ENCODE measurements at places on chromosomes 13 and 19.

- no peak for DNase-seq
These were observed 150.0 kb downstream of the KLF12 start for GRCh38 chr13:73984201-73984600.

DNA sequence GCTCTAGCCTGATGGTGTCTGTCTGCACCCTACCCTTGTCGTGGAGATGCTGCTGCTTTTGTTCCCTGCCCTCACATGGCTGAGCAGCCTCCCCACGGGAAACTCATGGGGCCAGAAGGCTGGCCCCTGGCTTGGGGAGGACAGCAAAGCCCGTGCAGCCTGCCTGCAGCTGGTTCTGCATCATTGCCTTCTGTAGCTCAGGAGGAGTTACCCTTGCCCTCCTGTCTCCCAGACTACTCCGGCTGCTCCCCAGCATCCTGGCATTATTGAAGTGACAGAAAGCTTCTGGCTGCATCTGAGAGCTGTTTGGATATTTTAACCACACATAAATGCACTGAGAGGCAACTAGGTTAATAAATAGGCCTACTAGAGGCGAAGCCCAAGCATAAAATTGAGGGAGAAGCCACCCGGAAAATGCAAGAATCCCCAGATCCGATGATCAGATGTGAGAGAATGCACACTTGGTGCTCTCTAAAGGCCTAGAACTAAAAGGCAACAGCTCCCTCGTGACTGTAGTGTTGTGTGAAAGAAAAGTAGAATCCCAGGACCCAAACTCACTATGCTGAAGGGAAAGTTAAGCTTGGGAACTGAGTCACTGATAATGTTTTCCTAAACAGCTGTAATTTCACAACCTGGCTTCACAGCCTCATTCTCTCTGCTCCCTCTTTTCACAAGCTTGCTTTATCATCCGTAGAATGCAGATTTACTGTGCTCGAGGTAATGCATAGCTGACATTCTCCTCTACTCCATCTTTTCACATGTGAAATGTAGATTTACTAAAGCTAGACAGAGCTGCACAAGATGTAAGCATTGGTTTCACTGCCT lies 110.8 kb downstream of the TNFRSF19 start:
- no peak for DNase-seq

DNA sequence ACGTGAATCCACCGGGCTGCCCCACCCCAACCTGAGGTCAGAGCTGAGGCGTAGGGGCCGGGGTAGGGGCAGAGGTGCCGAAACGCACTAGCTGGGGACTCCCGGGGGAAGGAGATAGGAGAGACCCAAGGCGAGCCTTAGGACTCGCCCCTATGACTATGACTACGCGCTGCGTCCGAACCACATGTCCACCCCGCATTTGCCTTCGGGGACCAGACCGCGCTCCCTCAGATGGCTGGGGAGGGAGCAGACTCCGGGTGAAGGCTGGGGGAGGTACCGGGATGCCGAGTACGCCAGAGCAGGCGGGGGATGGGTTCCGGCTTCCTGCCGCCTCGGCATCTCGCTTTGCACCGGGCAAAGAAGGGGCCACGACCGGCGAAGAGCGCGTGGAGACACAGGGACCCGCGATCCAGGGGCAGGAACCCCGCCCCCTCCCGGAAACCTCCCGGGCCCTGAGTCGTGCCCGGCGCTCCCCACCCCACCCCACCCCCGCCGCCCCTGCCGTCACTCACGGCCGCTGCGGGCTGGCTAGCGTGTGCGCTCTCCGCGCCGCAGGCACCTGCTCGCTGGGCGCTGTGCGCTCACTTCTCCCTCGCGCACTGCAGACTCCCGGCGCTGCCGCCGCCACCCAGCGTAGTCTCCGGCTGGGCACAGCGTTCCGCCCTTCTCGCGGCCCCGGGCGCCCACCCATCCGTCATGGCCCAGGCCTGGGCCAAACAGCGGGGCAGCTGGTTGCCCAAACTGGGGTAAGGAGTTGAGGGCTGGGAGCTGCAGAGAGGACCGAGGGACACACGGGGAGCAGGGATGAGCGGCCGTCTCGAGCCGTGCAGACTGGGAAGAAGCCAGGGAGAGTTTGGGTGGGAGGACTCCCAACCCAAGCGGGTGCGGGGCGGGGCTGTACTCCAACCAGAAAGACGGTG lies 622 bp upstream of the VSTM2B start:
- DNase-seq: no peak

DNA sequence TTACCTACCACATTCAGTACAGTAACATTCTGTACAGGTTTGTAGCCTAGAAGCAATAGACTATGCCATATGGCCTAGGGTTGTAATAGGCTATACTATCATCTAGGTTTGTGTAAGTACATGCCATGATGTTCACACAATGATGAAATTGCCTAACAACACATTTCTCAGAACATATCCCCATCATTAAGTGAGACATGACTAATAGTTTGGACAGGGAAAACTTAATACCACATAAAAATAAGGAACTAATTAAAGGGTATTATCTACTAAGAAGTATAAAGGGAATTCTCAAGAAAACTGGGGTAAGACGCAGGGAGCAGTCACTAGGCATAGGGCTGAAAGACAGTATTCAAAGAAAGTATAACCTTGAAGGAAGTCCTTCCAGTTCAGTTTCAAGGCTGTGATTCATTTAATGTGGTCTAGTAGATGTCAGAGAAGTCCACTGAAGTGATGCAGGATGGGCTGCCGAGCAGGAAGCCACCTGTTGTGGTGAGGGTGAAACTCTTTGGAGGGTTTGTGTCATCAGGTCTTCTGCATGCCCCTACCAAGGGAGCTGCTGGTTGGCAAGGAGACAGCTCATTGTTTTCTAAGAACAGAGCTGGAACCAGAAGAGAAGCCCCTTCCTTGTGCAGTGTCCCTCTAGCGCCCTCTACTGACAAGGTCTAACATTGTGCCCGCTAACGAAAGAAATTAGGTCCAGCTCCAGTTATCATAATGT lies 122.9 kb downstream of the OLFM4 start:
- DNase-seq: no peak

GRCh38 chr19:46616631-46617322 lies 8.1 kb downstream of the PTGIR start:
- no peak for DNase-seq

- DNase-seq: no peak
These were observed 4.6 kb downstream of the SMARCA4 start for GRCh38 chr19:10965398-10965797.

- DNase-seq: no peak
These were observed 317.9 kb downstream of the MTUS2 start for GRCh38 chr13:29137995-29138394.

- DNase-seq: no peak
These were observed 1898.9 kb downstream of the OLFM4 start for GRCh38 chr13:54927538-54927937.

DNA sequence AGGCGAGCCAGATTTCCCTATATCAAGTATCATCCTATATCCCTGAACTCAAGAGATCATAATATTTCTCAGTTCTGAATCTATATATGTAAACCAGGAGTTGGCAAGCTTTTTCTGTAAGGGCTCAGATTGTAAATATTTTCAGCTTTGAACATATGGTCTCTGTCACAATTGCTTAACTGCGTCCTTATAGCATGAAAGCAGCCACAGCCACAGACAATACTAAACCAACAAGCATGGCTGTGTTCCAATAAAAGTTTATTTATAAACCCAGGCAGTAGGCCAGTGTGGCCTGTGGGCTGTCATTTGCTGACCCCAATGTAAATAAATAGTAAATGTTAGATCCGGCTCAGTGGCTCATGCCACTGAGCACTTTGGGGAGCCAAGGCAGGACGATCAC lies 12.2 kb upstream of the MYH14 start:
- no peak for DNase-seq

DNA sequence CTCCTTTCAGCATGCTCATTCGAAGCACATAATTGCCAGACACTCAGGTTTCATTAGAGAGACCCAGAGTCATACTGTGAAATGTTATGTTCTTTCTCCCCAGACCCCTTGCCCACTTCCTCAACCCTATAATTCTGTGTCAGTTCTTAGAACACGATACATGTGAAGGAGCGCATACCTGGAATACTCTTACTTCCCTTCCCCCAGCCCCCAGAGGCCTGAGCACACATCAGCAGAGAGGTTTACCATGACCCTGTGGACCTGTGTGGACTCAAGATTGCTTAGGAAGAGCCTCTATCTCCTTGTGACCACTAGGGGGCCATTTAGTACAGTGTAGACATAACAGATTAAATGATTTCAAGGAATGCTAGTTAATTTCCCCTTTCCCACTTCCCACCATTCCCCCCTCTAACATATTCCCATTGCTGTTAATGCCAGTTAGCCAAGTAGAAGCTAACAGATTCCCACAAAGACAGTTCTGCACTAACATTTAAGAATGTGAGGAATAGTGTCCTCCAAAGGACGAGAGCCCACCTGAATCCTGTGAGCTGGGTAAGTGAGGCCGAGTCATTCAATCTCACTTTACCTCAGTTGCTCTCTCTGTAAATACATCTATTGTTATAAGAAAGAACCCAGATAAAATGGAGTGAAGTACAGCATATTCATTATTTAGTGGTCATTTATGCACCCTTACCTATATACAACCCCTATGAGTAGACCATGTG lies 154.2 kb upstream of the MAB21L1 start:
- DNase-seq: no peak

All from stimulated activated CD8-positive, alpha-beta memory T cell treated with anti-CD3 and anti-CD28 coated beads, Interleukin-15, amount 100 ng/mL, for 24 hours (primary cell).